Neural progenitor cell (in vitro differentiated cells): ENCODE measurements at places on chromosomes 1 and 21.
A peak's percentile ranks its signal among the peaks of the same experiment; 100 is the strongest.

GRCh38 chr1:55216096-55216495 is 932 bp upstream of the USP24 start:
- no peak for DNase-seq

DNA sequence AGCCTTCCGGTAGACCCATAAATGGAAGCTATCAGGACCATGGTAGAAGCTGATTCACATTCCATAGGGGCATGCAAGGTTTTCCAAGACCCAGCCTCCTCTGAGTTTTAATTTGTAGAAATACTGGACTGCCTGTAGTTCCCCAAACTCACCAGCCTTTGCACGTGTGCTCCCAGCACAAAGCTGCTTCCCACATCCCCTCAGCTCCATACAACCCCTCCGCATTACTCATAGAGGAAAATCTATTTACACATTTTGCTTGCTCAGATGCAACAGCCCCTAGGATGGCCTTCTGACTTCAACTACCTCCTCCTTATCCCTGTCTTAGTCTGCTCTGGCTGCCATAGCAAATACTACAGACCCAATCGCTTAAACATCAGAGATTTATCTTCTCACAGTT is 336.2 kb downstream of the SETD4 start:
- DNase-seq: no peak

DNA sequence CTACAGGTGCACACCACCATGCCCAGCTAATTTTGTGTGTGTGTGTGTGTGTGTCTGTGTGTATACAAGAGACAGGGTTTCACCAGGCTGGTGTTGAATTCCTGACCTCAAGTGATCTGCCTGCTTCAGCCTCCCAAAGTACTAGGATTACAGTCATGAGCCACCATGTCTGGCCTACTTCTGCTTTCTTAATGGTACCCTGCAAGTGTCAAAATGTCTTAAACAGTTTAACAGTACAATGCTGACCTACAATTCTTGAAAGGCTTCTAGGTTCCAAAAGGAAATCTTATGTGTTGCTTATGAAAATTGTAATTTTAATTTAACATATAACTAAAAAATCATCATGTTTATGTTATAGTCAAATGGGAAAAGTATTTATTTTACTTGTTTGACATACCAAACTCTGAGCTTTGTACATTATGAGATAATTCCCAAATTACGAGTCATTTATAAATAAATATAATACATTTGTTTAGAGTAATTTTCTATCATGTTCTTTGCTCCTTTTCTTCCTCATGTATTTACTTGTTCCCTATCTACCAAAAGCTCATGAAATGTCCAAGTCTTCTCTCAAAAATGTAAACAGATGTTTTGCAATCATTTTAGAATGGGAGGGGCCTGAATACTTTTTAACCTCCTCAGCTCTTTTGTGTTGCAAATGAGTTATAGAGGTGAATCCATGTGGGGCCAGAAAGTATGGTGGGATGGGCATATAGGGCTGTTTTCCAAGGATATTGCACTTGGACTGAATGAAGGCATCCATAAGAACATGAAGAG is 8.4 kb upstream of the VCAM1 start:
- no peak for DNase-seq

GRCh38 chr1:45516465-45516864 is 5.2 kb downstream of the PRDX1 start:
- DNase-seq: no peak

GRCh38 chr1:171062902-171063301 is 27.8 kb upstream of the FMO3 start:
- no peak for DNase-seq

GRCh38 chr1:21939650-21940374 is 2.7 kb upstream of the HSPG2 start:
- DNase-seq: no peak

GRCh38 chr1:108482708-108483107 is 32.6 kb downstream of the NBPF6 start:
- no peak for DNase-seq

- DNase-seq: no peak
These were observed 3.5 kb upstream of the MYCL start for GRCh38 chr1:39905172-39905571.

- no peak for DNase-seq
These were observed 37.0 kb upstream of the PUM1 start for GRCh38 chr1:31102501-31102950.

GRCh38 chr1:207946756-207947155 is 35.8 kb upstream of the CD34 start:
- DNase-seq: no peak

DNA sequence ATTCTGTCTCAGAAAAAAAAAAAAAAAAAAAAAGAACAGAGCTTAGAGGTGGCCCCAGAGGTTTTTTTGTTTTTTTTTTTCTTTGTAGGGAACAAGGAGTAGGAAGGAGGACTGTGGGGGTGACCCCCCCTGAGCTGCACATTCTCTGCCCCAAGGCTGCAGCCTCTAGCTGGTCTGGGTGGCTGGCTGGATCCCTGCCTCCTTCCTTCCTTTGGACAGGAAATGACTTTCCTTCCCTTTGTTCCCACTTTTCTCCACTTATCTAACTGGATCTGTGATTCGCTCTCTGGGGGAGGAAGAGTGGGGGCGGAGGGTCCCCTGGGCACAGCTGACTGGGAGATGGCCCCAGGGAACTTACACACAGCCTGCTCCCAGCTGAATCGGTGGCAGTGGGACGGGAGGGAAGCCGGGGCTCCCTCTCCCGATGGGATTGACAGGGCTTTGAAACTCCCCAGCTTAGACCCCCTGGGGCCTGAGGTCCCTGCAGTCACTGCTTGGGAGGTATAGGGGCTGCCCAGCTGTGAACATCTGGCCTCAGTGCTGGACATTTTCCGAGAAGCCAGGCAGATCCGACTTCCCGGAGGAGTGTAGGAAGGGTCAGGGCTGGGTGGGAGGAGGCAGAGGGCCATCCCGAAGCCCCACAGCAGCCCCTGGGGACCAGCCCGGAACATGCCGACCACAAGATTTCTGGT is 2.1 kb downstream of the FBLIM1 start:
- peak; percentile 43 for DNase-seq

- DNase-seq: peak; percentile 39
These were observed 166.8 kb upstream of the IVNS1ABP start for GRCh38 chr1:185483664-185484450.

- no peak for DNase-seq
These were observed 102.5 kb downstream of the KCNN3 start for GRCh38 chr1:154767315-154768240.

GRCh38 chr1:107454791-107455190 is 314.0 kb downstream of the NTNG1 start:
- DNase-seq: no peak

- no peak for DNase-seq
These were observed 3.9 kb downstream of the CTRC start for GRCh38 chr1:15442119-15442518.

DNA sequence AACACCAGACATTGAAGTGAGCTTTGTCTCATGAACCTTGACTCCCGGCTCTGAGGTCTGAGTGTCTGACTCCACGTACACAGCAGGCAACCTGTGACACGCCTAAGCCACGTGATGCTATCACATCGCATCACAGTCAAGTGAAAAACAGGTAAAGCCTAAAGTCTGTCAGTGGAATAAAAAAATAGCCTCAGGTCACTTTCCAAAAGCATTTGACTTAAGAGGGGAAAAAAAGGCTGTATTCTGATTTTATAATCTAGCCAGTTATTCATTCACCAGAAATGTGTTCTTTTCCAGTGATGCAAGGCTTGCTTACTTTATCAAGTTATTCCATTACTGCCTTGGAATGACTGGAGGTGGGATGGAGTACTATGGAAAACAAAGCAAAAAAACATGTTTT is 163.2 kb upstream of the HMCN1 start:
- DNase-seq: no peak

DNA sequence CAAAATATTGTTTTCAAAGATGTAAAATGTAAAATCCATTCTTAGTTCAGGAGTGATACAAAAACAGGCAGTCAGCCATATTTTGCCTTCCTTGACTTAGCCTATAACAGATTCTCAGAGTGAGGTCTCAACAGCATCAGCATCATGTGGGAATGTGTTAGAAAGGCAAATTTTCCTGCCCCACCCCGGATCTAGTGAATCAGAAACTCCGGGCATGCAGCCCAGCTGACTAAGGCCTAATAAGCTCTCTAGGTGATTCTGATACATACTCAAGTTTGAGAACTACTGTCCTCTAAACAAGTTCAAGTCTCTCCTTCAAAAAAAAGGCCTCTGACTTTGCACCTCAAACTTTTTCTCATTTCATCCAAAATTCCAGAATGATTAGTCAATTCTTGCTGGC is 46.9 kb upstream of the PRRC2C start:
- DNase-seq: no peak

- no peak for DNase-seq
These were observed 803 bp upstream of the RHBG start for GRCh38 chr1:156368157-156368658.

DNA sequence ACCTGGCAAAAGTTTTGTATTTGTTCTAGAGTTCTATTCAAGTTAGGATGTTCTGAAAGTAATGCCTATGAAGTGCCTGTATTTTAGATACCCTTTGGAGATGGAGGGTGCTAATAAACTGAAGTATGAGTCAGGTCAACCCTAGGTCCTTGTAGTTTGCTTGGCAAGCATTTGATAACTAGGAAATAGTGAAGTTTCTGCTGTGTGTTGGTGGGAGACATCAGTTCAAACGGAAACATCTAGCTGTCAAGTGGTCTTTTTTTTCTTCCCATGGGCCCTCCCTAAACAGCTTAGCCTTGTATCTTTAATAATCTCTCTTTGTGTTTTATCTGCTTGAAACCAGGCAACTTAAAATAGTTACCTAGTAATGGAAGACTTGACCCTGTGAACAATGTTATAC is 4.5 kb downstream of the MRPS6 start:
- DNase-seq: no peak

DNA sequence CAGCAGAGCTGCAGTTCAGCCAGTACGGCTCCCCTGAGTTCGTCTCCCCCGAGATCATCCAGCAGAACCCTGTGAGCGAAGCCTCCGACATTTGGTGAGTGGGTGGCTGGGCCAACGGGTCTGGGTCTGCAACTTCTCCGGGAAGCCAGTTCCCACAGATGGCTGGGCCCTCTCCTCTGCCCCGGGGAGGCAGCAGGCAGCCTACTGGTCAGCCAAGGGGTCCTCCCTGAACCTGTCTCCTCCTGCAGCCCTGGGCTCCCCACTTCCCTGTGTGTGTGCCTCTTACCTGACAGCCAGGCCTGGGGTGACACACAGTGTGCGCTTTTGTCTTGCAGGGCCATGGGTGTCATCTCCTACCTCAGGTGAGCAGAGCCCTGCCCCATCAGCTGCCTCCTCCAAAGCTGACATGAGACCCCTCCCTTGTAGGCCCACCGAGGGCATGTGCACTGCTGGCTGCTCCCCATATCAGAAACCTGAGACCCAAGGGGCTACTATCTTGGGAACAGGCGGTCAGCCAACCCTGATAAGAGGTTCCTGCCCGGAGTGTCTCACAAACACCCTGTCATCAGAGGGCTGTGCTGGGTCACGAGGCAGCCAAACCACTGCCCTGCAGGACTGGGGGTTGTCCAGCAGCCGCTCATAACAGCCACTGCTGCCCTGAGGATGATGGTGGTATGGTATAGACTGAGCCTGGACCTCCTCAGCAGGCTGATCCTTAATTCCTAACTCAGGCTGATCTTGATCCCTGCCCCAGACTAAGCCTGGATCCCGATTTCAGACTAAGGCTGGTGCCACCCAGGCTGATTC is 37.6 kb downstream of the TRIM11 start:
- no peak for DNase-seq

DNA sequence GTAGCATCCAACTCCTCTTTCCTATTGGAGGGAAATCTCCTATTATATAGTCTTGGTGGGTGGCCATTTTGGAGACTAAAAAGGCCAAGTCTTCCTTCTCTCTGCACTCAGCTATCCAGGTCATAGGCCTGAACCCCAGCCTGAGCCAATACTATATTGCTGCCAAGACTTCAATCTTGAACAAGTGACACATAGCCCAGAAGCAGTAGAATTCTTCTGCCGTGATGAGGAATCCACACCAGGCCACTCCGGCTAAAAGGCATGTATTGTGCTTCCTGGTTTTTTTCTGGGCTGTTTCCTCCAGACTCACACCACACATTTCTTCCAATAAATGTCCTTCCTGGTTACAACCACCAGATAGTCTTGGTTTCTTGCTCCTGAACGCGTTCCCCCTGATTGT is 43.0 kb downstream of the ATF3 start:
- no peak for DNase-seq

DNA sequence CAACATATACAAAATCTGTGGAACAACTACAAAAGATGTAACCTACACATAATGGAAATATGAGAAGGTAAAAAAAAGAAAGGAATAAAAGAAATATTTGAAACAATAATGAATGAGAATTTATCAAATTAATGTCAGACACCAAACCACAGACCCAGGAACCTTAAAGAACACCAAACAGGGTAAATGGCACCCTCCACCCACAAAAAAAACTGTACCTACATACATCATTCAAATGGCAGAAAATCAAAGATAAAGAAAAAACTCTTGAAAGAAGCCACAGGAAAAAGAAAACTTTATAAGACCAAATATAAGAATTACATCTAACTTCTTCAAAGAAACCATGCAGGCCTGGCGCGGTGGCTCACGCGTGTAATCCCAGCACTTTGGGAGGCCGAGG is 54.0 kb downstream of the IL12RB2 start:
- DNase-seq: no peak

- no peak for DNase-seq
These were observed 19.5 kb upstream of the SHE start for GRCh38 chr1:154521695-154522094.

- DNase-seq: no peak
These were observed 41.2 kb downstream of the TRIM11 start for GRCh38 chr1:228365271-228366061.

DNA sequence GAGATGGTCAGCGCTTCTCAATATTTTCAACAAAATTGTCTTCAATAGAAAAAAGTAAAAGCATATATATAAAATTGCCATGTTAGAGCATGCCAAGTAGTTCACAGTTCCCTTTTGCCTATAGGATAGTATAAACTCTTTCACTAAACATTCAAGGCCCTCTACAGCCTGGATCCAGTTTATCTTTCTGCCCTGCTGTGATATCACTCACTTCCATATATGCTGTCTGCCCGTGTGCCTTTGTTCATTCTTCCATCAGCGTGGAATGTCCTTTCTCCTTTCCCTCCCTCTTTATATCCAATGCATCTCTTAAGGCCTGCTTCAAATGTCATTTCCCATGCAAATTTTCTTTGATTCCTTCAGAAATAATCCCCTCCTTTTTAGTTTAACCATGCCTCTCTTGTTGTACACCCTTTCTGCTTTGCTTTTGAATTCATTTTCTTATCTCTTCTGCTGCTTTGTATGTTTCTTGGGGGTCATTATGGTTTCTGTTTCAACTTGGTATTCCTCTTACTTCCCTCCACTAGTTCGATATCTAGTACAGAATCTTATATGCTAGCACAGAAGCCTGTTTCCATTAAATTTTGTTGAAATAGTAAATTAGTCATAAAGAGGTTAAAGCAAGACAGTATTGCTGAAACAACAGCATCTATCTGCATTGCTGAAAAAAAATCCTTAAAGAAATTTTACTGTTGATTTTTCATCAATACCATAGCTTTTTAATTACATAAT is 44.7 kb downstream of the XCL2 start:
- DNase-seq: no peak
